ENCODE measurements at places on chromosomes 13 and 19. TPM values are rescaled to one million over a fixed set of nuclear protein-coding genes. Genes with fewer than 3 reads are reported as not detected.

Gene ADGRE1
- total RNA-seq: not detected

DNA sequence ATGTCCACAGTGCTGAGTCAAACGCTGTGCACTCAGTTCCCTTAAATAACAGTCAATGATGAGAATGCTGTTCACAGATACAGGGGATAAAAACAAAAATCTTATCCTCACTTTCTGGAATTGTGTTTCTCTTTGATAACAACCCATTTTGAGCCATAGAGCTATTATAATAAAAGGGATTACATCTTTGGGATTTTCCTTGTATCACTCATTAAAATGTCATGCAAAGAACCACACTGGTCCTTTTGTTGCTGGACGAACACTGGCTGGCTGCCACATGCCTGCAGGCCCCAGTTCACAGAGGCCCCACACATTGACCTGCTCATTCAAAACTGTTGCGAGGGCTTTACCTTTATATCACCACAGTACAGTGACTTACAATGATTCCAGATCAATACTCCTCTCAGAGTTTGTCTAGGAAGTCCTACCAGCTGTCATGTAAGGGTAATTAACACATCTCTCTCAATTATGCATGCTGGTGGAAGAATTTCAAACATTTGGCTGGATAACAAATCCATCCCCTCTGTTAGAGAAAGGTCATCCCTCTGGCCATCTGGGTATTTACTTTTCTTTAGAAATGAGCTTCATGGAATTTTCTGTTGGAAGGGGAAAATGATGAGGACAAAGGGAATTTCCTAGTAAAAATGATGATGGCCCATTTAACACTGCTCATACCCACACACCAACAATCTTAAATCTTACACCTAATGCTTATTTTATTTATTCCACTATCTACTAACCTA lies 85.9 kb downstream of the MBNL2 start:
- peak; percentile 69 for DNase-seq

DNA sequence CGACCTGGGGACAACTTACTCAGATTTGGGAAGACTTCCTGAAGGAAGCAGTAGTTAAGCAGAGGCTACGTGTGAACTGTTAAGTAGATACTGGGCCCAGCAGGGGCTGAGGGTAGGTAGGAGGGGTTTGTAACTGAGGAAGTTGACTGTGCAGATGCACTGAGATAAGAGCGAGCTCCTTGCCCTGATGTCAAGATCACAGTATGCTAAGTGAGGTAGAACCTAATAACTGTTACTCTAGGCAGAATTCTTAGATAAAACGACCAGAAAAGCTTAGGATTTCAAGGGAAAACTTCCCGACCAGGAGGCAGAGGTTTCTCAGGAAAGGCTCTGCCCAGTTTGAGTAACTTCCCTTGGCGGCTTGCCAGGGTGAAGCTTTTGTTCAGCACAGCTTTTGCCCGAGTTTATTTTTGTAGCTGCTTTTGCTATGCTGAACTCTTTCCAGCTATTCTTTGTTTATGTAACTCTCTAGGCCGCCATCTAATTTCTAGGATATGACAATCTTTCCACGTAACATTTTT lies 632.1 kb downstream of the DIAPH3 start:
- DNase-seq: peak; percentile 6

- no peak for DNase-seq
Measured at GRCh38 chr19:13410946-13411345, 95.3 kb downstream of the CACNA1A start.

- no peak for DNase-seq
Measured at GRCh38 chr13:78129359-78129758, 210.7 kb upstream of the EDNRB start.

DNA sequence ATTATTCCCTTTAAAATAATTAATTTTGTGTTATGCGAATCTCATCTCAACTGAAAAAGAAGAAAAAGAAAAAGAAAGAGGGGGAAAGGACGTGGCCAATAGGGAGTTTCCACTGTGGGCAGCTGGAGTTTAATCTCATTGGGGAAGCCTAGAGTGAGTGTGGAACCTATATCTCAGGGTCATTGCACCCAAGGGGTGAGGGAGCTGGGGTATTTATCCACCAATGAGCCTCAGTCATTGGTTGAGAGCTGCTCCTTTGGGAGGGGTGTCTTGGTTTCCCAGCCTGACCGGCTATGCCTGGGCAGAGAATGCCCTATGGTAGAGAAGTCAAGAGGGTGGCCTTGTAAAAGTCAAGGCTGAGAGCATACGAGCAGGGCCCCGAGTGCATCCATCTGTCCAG lies 16.5 kb downstream of the CYP4F22 start:
- DNase-seq: no peak

Gene PRTN3
- total RNA-seq: 2.7 TPM

Gene LIN37
- 10.1 TPM for total RNA-seq

- no peak for DNase-seq
Measured at GRCh38 chr19:55305983-55306562, 19.1 kb downstream of the TMEM150B start.

Gene ONECUT3
- 22.1 TPM for total RNA-seq

GRCh38 chr13:113044391-113045114 lies 61.0 kb upstream of the F7 start:
- DNase-seq: no peak

Gene METTL21C
- total RNA-seq: not detected

Gene MPND
- 24.3 TPM for total RNA-seq

DNA sequence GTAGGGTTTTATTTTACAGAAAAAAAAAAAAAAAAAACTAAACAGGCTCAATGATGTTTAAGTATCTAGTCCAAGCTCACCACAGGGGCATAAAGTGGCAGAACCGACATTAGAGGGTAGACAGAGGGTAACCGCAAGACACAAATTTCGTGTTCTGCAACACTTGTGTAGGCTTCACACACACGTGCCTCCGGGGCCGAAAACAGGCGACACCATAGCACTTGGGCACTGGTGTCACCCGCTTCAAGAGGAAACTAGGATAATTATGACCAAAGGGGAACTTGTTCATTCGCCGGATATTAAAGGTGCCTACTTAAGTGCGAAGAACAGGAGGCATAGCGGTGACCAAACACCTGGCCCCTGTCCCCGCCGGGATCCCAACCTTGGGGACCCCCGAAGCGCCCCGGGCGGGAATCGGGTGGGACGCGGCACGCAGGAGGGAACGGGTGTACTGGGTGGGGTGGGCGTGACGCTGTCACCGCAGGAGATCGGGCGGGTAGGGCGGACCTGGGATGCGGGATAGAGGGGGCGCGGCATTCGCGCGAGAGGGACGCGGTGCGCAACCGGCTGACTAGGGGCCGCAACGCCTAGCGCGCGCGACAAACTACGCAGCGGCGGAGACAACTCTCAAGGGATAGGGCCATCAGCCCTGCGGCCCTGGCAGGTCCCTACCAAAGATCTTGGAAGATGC lies 558 bp downstream of the MZT1 start:
- DNase-seq: peak; percentile 2

- no peak for DNase-seq
Measured at GRCh38 chr19:29544656-29545360, 19.0 kb downstream of the VSTM2B start.

GRCh38 chr19:2341244-2341751 lies 12.8 kb downstream of the SPPL2B start:
- no peak for DNase-seq

DNA sequence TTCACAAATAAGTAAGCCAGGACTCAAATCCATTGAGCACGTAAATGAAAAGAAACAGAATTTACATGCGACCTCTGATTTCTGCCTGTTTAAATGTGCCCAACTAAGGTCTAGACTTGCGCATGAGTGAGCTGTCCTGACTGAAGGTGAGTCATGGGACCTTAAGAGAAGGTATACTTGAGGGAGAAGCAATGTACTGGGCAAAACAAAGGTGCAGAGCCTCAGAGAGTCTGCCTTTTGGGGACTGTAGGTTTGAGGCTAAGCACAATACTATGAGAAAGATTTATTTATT lies 45.8 kb downstream of the UFM1 start:
- DNase-seq: no peak

Gene RNF225
- 1.2 TPM for total RNA-seq

DNA sequence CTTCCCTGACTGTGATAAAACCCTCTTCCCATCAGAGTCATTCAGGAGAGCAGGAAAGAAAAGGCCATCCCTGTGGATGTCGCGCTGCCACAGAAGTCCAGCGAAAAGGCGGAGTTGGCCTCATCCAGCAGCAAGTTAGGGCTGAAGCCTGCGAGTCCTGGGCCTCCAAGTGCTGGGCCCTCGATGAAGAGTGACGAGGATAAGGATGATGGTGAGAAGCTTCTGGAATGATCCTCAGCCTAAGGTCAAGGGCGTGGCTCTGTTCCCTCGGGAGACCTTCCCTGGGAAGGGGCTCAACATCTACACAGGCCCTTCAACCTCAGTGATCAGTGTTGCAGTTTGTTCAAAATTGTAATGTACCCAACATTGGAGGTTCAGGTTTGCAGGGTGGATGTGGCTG lies 22.3 kb downstream of the TEX29 start:
- DNase-seq: no peak

Gene CABP5
- total RNA-seq: not detected

Gene MCF2L
- total RNA-seq: 19.3 TPM

Gene GPC5
- total RNA-seq: not detected

Gene GPC6
- 0.22 TPM for total RNA-seq

DNA sequence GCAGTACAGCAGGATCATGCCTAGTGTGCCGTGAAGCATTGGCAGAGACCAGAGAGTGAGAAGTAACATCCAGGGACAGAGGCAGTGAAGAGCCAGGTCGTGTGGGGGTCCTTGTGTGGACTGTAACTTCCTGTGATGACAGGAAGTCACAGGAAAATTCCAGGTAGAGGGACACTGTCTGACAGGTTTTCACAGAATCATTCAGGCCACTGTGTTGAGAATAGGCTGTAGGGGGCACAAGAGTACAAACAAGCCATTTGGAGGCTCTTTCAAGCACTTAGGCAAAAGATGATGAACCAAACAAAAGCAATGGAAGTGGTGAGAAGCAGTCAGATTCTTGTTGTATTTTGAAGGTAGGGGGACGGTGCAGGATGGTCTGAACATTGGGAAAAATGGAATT lies 46.4 kb downstream of the N4BP2L1 start:
- peak; percentile 2 for DNase-seq

GRCh38 chr13:99617474-99618255 lies 116.4 kb downstream of the TM9SF2 start:
- peak; percentile 18 for DNase-seq

DNA sequence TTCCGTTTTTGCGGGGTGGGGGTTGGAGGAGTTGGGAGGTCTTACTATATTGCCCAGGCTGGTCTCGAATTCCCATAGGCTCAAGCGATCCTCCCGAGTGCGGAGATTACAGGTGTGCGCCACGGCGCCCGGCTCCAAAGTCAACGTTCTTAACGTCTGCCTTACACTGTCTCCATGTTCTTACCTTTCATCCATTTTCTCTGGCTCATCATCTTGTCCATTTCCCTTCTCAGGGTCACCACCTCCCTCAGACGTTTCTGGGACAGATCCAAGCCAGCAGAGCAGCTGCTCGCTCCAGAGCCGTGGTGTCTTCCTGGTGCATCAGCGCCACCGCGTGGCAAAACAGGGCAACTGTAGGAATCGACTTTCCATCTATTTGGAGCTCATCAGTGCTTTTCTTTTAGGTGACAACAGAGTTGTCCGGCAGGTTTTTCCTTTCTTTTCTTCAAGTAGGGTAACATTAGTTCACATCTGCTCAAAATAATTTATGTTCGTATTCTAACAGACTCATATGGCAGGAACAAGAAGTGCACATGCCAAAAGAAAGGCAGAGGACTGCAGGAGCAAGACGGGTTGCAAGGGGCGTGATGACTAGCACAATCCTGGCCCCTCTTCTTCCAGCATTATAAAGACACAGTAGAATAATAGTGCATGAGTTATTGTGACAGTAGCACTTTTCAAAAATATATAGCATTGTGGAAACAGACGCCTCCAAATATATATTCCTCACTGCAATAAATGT lies 103.1 kb upstream of the ABCC4 start:
- peak; percentile 61 for DNase-seq

GRCh38 chr19:11964858-11965645 lies at the start of gene ZNF763:
TSS of gene ZNF763 (plus strand) at chr19:11965040. CDS start at chr19:11965209, 169 bp downstream.
- no peak for DNase-seq

Gene KLK12
- total RNA-seq: not detected

Gene FFAR1
- not detected for total RNA-seq

Gene TMEM190
- total RNA-seq: not detected

- no peak for DNase-seq
Measured at GRCh38 chr19:13139633-13140311, 10.4 kb downstream of the STX10 start.

Gene PSG1
- not detected for total RNA-seq

DNA sequence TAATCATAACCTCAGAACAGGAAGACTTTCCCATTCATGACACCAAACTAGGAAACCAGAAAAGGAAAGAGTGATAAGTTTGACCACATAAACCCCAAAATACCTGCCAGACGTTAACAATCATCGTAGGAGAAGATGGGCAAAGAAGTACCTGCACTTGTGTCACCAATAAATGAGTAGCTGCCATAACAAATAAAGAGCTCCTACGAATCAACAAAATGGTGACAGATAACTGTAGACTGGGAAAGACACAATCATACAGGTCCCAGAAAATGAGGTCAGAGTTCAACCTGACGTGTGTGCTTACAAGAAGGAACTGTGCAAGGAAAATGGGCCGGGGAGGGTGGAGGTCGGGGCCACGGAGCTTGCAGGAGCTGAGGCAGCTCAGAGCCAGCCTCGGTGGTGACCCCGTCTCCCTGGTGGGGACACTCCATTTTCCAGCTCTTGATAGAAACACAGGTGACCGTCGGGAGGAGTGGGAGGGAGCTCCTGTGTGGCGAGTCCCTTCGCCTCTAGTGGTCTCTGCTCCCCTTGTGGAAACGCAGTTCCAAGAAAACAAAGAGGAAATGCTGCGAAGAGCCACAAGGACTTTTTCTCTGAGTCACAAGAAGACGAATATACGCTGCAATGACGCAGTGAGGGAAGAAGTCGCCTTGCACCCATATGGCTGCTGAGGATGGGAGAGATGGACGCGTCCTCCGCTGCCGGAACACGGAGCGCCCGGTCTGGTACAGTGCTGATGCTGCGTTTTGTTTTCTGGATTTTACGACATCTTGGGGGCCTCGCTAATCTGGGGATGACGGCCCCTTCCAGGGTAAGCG lies 9.5 kb downstream of the PIP5K1C start:
- DNase-seq: no peak

GRCh38 chr19:46030812-46031550 lies 8.1 kb upstream of the PGLYRP1 start:
- DNase-seq: no peak

Gene ZNF285
- total RNA-seq: not detected

- DNase-seq: no peak
Measured at GRCh38 chr13:61654481-61654880, 238.8 kb upstream of the PCDH20 start.

Gene MISP3
- total RNA-seq: 5.2 TPM

Gene PRODH2
- 0.44 TPM for total RNA-seq

DNA sequence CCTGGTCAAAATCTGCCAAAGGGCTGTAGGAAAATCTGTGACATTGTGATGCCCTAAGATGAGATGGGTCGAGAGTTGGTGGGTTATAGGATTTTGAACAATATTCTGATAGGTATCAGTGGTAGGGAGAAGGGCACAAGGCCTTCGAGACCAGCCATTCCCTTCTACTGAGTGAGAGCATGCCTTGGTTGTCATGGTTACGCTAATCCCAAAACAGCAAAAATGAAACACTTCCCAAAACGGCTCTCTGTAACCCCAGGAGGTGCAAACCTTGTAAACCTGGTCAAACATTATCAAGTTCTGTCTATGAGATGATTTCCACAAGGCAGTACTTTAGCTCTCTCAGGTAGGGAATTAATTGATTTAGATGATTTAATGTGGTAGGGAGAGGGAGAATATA lies 158.7 kb upstream of the RNF113B start:
- no peak for DNase-seq

Gene ZNF844
- total RNA-seq: not detected

Gene RASL11A
- total RNA-seq: 5.0 TPM

Gene DCLK1
- total RNA-seq: 0.10 TPM

Measured in HCT116 (cell line).